ENCODE measurements at places on chromosomes 1 and 21.

DNA sequence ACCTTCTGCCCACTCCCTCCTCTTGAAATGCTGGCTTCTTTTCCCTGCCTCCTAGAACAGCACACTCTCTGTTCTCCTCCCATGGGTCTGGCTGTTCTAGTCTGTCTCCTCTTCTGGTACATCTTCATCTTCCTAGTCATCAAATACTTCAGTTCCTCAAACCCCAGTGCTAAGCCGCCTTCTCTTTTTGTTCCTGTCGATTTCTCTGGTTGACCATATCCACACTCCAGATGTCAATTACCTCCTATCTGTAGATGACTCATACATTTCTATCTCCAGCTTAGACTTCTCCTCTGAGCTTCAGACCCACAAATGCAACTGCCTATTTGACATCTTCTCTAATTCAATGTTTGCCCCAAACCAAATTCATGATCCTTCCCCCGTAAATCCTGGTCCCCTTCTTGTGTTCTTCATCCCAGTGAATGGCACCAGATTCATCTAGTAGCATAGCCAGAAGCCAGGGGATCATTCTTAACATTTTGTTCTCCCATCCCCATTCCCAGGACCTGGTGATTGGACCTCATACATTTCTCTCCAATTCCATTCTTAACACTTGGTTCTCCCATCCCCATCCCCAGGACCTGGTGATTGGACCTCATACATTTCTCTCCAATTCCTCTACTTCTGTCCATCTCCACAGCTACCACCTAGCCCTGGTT lies 35.9 kb downstream of the USP24 start:
- no peak for DNase-seq

DNA sequence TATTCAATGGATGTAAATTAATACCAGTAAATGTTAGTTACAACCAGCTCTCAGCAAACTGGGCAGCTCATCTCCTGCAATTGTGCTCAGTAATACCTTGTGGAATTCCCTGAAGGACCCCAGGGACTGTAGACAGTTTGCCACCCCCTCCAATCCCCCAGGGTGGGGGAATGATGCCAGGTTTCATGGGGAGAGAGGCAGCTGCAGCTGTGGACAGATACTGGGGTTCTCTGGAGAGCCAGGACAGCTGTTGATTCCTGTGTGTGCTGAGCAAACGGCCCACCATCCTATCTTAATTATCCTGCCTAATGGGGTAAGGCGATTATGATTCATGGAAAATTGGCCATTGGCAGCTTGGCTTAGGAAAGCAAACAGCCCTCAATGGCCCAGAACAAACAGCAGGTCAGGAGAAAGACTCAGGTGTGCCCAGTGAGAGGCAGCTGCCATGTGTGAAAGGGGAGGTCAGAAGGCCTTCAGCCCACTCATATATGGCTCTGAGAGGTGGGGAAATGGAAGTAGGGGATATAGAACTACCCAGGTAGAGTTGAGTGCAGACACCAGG lies 148.9 kb upstream of the CTTNBP2NL start:
- DNase-seq: peak; percentile 40

GRCh38 chr21:33578214-33578613 lies 10.3 kb downstream of the DONSON start:
- no peak for DNase-seq

DNA sequence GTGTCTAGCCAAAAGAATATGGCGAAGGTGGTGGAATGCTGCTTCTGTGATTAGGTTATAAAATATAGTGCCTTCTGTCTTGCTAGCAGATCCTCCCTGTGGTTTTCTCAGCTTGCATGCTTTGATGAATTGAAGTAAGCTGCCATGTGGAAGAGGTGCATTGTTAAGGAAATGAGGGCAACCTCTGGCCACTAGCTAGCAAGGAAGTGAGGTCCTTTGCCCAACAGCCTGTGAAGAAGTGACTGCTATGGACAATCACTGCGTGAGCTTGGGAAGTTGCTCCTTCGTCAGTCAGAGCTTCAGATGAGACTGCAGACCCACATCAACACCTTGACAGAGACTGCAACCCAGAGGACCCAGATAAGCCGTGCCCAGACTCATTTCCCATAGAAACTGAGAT lies 109.4 kb downstream of the GIPC2 start:
- no peak for DNase-seq

GRCh38 chr1:150409504-150410362 lies 45.8 kb downstream of the RPRD2 start:
- no peak for DNase-seq

- no peak for DNase-seq
These were observed 138.6 kb downstream of the RERE start for GRCh38 chr1:8678673-8679394.

- no peak for DNase-seq
These were observed 27.7 kb downstream of the NENF start for GRCh38 chr1:212460376-212460775.

DNA sequence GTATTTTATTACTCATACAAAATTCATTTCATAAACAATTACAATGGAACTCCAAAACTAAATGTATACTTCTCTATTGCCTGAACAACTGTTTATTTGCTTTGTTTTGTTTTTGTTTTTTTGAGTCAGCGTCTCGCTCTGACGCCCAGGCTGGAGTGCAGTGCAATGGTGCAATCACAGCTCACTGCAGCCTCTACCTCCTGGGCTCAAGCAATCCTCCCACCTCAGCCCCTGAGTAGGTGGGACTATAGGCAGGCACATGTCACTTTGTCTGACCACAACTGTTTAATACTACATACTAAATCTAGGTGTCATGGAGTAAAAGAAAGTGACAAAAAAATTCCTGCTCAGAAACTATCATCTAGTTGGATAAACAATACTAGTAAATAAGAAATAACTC lies 49.3 kb downstream of the RAB3GAP2 start:
- no peak for DNase-seq

- no peak for DNase-seq
These were observed 156.0 kb upstream of the VAMP3 start for GRCh38 chr1:7615138-7615537.

- peak; percentile 41 for DNase-seq
These were observed 71.0 kb downstream of the HIVEP3 start for GRCh38 chr1:41847733-41848132.

DNA sequence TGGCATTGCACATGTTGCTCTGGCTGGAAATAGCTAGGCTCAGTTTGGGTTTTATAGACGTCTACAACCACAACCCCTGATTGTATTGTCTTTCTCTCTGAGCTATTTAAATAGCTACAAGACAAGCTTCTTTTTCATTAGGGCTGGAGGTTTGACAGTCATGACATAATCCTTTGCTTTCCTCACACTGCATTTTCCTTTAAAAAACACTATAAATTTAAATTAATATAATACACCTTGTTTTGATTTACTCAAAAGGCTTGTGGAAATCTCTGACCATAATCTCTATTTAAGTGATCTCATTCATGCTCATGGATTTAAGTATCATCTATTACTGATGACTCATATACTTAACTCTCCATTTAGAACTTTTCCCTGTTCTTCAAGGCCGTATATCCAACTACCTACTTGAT lies 50.4 kb upstream of the PTGFR start:
- DNase-seq: no peak

DNA sequence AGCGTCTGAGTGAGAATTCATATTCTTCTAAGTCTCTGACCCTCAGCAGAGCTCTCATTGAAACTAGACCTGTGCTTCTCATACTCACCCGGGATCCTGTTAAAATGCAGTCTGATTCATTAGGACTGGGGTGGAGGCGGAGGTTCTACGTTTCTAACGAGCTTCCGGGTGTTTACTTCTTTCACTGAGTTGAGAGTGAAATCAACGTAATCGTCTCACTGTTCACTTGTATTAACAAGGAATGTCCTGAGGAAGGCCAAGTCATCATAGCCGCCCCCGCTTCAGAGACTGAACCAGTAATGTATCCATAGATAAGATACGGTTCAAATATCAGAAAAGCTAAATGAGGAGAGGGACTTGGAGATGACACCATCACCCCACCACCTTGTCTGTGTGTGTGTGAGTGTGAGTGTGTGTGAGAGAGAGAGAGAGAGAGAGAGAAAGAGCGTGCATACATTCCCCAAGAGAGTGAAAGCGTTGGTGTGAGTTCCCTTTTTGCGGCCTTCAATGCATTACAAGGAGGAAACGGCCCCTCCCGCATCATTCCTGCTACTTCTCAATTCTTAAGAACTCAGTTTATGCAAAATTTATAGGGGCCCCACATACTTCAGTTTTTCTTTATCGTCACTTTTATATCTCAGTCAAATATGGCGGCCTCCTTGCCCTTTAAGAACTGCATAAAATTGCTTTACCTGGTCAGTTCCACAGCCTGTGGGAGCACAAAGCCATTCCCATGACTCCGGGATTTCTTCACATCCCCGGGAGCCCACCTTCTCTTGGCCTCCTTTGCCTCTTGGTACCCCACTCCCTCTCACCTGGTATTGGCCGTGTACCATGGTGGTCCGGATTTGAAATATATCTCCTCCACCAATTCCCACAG lies 19.8 kb downstream of the KMO start:
- no peak for DNase-seq

- DNase-seq: no peak
These were observed 33.8 kb downstream of the PATJ start for GRCh38 chr1:61776091-61776490.

DNA sequence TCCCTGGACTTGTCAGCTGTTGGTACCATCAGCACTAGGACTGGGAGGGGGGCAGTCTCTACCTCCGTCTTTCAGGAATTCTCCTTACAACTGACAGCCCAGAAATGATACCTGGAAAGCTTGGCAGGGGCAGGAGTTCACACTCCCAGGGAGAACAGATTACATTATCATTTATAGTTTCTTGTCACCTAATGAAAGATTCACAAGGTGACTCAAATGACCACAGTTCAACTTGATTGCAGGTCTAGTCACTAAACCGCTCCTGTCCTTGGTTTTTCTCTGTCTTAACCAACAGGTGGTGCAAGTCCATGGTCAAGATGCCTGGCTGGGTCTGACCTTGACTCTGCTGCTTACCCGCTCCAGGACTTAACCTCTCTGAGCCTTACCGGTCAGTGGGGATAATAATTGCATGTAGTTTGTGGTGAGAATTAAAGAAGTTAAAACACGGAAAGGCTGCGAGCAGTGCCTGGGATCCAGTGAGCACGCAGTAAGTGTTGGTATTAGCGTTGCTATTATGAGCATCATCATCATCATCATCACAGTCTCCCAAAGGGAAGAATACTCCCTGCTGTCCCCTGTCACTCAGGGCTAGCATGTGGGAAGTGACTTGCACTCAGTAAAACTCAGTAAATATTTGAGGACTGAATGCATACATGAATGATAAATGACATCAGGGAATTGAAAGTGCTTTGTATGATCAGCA lies 125.3 kb upstream of the CD34 start:
- DNase-seq: no peak

- DNase-seq: no peak
These were observed 69.8 kb upstream of the PGBD5 start for GRCh38 chr1:230495891-230496385.

GRCh38 chr1:98306517-98307089 lies 354.9 kb upstream of the SNX7 start:
- DNase-seq: no peak

DNA sequence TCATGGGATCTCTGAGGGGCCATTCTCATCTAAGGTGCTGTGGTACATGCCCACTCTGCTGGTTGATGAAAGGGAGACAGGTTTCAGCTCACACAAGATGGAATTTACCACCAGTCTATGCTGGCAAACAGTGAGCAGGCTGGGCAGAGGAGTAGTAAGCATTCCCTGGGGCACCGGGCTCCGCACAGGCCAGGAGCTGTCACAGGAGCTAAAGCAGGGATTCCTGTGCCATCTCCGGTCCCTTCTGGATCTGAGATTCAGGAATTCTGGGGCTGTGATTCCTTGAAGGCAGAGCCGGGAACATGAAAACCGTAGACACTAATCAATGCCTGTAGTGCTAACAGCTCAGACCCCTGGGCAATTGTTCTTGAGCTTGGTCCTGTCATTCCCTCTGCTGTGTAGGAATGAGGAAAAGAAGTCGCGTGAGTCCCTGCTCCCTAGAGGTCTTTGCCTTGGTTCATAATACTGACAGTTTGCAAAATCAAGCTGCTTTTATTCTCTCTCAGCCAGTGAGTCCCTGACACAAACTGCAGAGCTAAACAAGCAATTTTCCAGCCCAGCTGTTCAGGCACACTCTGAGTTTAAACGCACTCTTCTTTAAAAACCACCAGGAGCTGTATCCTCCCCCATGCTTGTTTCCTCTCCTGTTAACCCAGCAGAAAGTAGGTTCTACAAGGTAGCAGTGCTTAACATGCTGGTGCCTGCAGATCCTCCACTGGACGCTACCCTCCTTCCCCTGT lies 52.5 kb downstream of the MDM4 start:
- no peak for DNase-seq

DNA sequence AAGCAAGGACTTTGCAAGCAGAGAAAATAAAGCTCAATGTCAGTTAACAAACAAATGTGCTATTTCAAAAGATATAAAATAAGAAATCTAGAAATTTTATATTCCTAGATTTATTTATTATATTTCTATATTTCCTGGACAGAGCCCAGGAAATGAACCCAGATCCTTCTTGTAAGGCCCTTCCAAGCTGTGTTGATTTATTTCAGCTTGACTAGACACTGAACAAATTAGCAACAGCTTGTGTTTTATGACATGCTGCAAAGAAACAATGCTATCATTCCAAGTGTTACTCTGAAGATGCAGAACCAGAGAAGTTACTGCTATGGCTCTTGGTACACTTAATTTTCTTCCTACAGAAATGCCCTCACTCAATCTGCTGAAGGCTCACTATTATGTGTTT lies 6.2 kb downstream of the TGFBR3 start:
- no peak for DNase-seq

GRCh38 chr1:181133441-181133951 lies 45.0 kb downstream of the IER5 start:
- no peak for DNase-seq

DNA sequence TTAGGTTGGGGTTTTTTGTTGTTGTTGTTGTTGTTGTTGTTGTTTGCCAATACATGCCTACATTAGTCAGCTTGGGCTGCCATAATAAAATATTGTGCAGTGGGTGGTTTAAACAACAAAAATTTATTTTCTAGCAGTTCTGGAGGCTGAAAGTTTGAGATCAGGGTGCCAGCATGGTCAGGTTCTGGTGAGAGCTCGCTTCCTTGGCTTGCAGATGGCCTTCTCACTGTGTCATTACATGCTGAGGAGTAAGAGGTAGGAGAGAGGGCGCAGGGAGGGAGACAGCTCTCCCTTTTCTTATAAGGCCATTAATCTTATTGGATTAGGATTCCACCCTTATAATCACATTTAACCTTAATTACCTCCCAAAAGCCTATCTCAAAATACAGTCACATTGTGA lies 52.7 kb downstream of the DIRAS3 start:
- no peak for DNase-seq

DNA sequence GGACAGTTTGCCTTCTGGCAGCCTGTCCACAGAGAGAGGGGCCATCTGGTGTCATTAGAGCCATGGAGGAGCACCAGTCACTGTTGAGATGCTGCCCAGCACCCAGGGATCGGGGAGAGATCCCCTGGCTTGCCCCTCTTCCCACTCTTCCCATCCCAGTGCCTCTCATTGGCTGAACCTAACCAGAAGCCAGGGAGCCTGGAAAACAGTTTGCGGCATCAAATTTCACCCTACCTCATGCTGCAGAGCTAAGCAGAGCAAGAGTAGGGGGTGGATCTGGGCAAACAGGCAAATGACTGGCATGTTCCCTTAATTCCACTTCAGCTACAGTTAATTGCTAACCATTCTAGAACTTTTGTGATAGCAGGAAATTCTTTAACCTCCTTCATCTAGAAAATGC lies 19.1 kb downstream of the TRAF5 start:
- peak; percentile 24 for DNase-seq

GRCh38 chr1:244074559-244075171 lies 23.6 kb downstream of the ZBTB18 start:
- no peak for DNase-seq
